ENCODE measurements at places on chromosomes 11 and 22.

DNA sequence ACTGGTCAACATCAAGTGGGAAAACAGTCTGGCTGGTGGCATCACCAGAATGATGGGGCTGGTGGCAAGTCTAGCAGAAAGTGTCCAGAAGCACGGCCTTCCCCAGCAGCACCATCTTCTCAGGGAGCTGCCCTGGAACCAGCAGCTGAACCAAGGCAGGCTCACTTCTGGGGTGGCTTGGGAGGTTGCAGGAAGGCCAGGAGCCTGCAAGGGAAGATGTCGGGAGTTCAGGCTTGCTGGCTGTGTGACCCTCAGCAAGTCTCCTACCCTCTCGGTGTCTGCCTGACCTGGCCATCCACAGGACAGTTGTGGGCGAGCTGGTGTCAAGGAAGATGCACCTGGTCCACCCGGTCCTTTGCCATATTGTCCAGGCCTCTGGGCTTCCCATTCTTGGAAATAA is 2.3 kb upstream of the PNPLA5 start:
- DNase-seq, result no peak

DNA sequence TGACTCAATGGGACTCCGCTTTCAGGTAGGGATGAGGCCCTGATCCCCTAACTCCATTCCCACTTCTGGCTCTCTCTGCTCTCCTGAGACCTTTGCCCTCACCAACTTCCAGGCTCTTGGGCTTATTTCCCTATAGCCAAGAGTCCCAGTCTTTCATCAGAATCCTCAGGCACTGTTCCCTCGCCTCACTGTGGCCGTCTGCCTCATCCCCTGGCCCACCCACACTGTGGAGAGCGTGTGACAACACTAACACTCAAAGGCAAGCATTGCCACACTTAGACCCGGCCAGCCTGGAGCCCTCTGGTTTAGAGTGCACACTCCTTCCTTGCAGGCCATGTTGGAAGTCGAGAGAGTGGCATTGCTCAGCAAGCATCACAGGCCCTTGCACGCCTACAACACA is 27.0 kb downstream of the SERPINH1 start:
- DNase-seq, result no peak

DNA sequence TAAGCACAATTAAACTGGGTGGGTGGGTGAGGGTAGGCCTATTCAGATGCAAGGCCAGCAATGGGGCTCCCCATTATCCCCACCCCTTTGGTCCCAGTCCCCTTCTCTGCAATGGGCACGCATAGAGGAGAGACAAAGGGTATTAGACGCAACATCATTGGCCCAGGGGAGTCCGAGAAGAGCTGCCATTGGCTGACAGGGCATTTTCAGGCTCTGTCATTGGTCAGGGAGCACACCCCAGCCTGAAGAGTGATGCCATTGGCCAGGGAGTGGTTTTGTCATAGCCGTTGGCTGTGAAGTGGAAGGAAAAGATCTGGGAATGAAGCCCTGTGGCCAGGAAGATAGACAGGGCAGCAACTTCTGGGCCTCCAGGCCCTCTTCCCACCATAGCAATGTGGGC is 2.8 kb upstream of the TRIM3 start:
- no peak for DNase-seq

- no peak for DNase-seq
These were observed 426.9 kb downstream of the SOX6 start for GRCh38 chr11:15929371-15929901.

GRCh38 chr11:128420951-128421350 is 166.4 kb downstream of the ETS1 start:
- DNase-seq, result no peak

GRCh38 chr22:22185217-22185616 is 59.4 kb upstream of the VPREB1 start:
- DNase-seq, result no peak

- no peak for DNase-seq
These were observed 56.1 kb downstream of the ATM start for GRCh38 chr11:108278954-108279353.

DNA sequence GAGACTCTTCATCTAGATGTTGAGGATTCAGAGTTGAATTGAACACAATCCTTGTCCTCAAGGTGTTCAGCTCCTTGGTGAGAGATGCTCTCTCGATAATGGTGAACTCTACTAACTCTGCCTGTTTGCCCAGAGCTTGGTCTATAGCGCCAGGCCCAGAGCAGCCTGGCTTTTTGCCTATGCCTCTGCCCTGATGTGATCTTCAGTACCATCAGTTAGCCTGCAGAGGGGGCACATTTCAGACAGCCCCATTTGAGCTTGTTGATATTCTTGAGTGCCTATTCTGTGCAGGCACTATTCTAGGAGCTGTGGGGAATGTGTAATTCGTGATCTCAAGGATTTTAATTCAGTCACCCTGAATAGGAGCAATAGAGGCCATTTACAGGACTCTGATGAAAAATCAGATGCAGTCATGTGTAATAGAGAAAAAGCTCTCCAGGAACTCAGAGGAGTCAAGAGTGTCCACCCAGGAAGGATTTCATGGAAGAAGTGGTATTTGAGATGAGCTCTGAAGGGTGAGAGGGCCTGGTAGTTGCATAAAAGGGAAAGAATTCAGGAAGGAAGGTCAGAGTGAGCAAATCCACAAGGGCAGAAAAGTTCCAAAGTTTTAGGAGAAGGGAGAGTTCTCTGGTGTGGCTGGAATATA is 19.3 kb downstream of the GTPBP1 start:
- no peak for DNase-seq

DNA sequence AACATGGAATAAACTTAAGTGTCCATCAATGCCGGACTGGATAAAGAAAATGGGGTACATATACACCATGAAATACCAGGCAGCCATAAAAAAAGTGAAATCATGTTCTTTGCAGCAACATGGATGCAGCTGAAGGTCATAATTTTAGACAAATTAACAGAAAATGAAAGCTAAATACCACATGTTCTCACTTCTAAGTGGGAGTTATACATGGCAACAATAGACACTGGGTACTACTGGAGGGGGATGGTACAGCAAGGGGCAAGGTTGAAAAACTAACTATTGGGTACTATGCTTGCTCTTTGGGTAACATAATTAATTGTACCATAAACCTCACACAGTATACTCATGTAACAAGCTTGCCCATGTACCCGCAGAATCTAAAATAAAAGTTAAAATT is 851.6 kb downstream of the DLG2 start:
- DNase-seq, result no peak

DNA sequence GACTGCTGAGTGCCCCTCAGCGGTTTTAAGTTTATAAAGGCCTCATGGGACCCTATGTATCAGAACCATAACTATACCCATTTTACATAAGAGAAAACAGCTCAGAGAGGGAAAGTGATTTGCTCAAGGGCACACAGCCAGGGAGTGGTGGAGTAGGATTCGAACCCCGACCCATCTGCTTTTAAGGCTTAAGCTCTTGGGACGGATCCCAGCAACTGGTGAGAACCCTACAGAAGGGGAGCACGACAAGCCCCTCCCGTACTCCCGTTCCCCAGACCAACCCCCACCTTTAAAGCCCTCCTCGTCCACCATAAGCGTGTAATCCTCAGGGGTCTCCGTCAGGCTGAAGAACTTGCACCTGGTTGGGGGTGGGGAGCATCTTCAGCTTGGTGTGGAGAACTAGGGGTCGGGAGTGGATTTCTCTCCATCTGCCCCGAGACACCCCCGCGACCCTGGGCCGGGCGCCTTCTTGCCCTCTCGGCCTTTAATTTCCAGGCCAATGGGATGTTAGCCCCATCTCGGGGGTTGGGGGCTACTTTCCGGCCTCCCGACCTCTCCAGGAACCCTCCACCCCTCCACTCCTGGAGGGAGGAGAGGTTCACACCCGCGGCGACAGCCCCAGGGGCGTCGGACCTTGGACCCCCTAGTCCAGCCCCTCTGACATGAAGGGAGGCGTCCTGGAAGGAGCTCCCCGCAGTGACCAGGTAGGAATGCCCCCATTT is 725 bp downstream of the CASTOR1 start:
- DNase-seq, result no peak

- no peak for DNase-seq
These were observed 33.9 kb upstream of the SEPTIN5 start for GRCh38 chr22:19680287-19680881.

DNA sequence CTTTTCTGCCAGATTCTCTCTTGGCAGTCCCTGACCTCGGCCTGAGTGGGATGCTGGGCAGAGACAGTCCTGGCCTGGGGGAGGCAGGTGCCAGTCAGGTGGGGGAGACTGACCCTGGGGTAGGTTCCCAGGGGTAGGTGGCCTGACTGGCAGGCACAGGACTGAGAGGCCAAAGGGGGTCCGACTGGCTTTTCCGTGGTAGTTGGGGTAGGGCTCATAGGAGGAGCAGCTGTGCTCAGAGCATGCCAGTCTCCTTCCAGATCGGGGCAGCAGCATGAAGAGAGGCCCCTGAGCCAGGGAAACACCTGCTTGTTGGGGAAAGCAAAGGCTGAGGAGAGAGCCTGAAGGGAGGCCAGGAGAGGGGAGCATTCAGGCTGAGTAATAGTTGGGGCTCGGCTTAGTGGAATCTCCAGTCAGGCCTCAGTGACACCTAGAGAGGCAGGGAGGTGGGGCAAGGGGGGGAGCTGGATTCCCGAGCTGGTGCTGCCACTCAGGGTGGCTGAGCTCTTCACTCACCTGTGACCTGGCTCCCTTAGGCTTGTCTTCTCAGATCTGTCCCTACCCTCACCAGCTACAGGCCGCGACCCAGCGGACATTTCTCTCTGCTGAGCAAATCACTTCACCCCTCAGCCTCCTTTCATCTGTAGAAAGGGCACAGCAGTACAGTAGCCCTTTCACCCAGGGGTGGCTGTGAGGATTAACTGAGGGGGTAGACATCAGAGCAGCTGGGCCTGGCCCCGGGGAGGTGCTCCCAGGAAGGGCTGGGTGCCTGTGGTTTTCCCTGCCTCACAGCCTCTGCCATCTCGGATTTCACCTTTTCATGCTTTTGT is 26.2 kb downstream of the MCM5 start:
- no peak for DNase-seq

DNA sequence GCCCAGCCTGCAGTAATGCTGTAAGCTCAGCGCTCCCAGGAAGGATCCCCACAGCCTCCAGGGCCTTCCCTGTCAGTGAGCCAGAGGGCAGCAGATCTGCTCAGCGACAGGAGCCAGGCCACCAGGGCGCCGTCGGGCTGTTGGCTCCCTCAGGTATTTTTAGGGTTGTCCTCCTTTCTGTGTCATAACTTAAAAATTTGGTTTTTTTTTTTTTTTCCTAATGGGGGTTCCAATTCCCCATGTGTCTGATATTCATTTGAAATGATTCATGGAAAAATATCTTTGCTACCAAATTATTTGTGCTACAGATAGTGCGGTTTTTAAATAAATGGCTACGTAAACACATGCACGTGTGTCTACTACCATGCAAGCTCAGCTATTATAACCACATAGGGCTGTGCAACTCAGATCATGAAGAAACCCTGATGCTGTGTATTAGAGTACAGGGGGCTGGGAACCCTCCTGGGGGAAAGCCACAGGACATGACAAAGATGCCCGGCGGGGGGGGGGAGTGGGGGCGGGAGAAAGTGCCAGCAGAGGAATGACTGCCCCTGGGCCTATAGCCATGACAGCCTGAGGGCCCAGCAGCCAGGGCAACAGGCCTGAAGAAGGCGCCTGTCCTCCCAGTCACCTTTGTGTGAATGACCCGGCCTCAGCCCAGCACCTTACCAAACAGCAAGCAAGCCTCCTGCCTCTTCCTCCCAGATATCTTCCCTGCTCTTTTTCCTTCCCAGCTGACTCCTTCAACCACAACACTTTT is 89.3 kb downstream of the NAT10 start:
- no peak for DNase-seq

GRCh38 chr22:27686534-27686933 is 115.0 kb downstream of the MN1 start:
- no peak for DNase-seq

DNA sequence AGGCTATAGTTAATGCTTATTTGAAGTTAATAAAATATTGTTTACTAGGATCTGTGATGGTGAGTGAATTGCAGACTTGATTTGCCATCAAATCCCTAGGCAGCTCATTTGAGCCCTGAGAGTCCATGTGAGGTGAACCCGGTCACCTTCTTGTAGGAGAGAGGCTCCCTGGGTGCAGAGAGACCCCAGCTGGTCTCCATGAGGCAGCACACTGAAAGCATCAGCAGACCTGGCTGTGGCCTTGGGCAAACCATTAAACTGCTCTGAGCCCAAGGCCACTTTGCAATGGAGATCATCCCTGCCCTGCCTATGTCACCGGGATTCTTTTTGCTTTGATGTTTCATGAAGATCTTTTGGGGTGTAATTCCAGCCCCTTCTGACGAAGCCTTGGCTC is 125.2 kb downstream of the MICAL2 start:
- no peak for DNase-seq

DNA sequence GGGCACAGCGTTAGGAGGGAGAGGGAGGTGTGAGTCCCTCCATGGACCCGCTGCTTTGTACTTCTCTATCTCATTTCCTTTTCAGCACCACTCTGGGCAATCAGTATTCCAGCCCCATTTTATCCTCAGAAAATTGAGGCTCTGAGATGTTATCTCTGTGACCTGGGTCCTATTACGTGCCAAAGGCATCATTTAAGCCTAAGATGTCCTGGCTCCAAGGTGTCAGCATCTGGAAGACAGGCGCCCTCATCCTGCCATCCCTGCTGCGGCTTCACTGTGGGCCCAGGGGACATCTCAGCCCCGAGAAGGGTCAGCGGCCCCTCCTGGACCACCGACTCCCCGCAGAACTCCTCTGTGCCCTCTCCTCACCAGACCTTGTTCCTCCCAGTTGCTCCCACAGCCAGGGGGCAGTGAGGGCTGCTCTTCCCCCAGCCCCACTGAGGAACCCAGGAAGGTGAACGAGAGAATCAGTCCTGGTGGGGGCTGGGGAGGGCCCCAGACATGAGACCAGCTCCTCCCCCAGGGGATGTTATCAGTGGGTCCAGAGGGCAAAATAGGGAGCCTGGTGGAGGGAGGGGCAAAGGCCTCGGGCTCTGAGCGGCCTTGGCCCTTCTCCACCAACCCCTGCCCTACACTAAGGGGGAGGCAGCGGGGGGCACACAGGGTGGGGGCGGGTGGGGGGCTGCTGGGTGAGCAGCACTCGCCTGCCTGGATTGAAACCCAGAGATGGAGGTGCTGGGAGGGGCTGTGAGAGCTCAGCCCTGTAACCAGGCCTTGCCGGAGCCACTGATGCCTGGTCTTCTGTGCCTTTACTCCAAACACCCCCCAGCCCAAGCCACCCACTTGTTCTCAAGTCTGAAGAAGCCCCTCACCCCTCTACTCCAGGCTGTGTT is 829 bp upstream of the APOC3 start:
- no peak for DNase-seq

GRCh38 chr11:10076458-10077141 is 217.4 kb downstream of the SBF2 start:
- no peak for DNase-seq

DNA sequence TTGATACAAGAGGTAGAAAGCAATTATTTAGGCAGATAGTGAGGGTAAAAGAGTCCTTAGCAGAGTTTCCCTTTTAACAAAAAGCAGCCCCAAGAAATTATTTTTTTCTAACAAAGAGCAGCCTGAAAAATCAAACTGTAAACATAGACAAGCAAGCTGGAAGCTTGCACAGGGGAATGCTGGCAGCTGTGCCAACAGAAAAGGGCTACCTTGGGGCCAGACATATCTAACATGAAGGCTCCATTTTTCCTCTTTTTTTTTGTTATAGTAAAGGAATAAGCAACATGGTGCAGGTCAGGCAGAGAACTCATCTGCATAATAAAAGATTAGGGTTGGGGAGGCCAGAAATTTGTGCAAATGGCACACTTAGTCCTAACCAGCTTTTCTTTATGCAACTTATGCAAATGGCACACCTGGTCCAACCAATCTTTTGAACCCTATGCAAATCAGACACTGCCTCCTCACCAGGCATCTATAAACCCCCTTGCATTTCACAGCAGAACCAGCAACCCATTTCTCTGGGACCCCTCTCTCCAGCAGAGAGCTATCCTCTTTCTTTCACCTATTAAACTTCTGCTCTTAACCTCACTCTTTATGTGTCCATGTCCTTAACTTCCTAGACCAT is 41.8 kb downstream of the PDGFD start:
- DNase-seq, result no peak

GRCh38 chr22:40076702-40077645 is 82.2 kb downstream of the FAM83F start:
- DNase-seq, result no peak

Data from activated CD8-positive, alpha-beta memory T cell treated with anti-CD3 and anti-CD28 coated beads for 1 hour (primary cell).